ENCODE measurements at places on chromosomes 2 and 18.

- no peak for DNase-seq
These were observed 121.5 kb upstream of the GYPC start for GRCh38 chr2:126534478-126534877.

GRCh38 chr18:805755-806110, 6.3 kb downstream of the YES1 start:
- no peak for DNase-seq

GRCh38 chr18:6031442-6031841, 136.1 kb upstream of the TMEM200C start:
- no peak for DNase-seq

GRCh38 chr2:209788925-209789324, 17.3 kb downstream of the UNC80 start:
- no peak for DNase-seq
